ENCODE measurements at places on chromosomes 2 and 18.
A peak's percentile ranks its signal among the peaks of the same experiment; 100 is the strongest.

DNA sequence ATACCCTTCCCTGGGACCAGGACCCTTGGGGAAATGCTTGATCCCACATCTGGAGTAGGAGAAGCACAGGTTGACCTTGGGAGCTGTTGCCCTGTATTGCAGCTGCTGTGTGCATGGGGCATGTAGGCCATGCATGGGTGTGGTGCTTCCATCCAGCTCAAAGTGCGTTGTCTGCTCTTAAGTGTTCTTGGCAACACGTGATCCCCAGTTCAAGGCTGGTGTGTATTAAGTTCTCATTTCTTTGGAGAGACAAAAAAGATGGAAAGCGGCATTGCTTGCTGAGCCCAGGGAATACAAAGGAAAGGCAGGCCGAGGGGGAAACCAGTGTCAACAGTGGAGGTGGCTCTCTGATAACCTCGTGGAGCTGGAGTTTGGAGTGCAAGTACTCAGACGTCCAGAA is 110.7 kb downstream of the RTP5 start:
- no peak for DNase-seq

DNA sequence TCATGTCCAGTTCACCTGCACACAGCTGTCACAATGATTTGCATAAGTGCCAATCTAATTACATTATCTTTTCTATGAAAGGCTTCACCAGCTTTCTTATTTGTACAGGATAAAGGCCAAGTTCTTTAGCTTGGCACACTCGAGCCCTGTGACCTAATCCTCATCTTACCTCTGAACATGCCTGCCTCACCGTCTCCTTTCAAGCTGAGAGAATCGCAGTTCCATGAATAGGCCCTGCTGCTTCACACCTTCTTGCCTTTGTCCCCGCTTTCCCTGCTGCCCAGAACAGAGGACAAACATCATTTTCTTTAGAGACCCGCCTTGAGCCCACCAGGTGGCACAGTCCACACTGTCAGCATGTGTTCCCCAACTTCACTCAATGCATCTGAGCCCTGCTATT is 1094.7 kb downstream of the BCL11A start:
- no peak for DNase-seq

GRCh38 chr2:231339316-231339715 is 56.2 kb upstream of the B3GNT7 start:
- DNase-seq: no peak

DNA sequence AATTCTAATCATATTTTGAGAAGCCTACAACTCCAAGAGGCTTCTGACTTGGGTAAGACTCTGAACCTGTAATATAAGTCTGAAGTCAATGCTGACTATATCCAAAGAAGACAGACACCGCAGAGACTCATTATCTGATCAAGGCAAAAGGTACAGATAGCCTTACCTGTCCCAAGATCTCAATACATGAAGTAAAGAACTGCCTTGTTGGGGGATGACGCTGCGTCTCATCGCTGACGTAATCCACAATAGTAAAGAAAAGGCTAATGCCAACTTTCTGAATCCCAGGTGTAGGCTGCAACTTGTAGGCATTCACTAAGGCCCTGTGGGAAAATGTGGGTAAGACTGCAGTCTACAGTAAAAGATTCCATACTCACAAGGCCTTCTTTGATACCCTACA is 62.1 kb downstream of the SIGLEC15 start:
- no peak for DNase-seq

- DNase-seq: no peak
Observed at GRCh38 chr2:58133395-58133794, 86.8 kb downstream of the VRK2 start.

GRCh38 chr18:60649842-60650536 is 277.4 kb upstream of the MC4R start:
- DNase-seq: peak; percentile 34

DNA sequence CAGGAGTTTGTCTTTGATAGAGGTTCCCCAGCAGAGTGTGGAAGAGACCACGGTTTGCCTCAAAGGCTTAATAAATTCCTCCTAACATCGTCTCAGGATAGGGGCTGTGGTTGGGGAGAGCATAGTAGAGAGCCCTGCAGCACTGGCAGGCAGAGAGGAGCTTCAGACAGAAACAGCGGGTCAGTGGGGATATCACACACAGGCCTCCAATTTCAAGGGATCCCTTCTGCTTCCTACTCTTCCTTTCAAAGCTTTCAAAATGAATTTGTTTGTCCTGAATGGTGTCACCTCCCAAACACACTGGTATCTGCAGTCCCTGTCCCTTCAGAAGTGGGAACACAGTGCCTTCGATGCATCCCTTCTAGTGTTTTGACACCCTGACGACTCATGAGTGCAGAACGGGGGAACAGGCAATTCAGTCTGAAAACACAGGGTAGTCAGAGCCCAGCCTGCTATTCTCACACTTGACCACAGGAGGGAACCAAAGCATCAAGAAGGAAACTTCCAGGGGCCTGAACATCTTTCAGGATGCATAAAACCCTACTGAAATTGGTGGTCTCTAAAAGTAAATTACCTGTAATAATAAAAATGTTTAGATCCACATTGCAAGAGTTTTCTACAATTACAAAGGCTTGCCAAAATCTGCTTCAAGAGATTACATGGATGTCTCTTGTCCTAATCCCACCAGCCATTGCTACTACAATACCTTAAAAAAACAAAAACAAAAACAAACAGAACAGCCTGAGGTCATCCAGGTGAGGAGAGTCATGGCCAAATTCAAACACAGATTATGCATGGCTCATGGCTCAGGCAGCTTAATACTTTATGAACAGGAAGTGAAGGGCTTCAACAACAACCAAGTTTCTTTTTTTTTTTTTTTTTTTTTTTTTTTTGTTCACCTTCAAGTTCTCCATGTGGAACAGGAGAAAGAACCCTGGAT is 49.8 kb downstream of the SLC14A2 start:
- DNase-seq: peak; percentile 82

DNA sequence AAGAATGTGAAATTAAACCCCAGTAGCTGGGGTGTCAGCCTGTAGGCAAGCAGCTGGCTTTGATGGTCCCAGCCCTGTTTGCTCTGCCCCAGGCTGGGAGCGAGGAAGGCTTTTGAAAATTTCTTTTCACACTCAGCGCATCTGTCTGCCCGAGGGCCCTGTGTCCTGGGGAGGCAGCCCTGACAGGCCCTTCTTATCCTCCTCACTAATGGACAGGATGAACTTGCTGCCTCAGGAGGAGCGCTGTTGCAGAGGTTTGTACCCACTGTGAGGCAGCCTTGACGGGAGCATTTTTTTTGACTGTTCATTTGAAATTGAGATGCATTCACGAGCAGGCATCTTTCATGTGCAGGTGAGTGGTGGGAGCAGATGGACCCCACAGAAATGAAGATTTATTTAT is 62.4 kb downstream of the SERPINB8 start:
- DNase-seq: no peak

GRCh38 chr2:232878855-232879617 is 9.0 kb downstream of the SNORC start:
- peak; percentile 47 for DNase-seq

All from Ammon's horn (tissue), 1 donor.